ENCODE measurements at places on chromosomes 2 and 18. TPM values are rescaled to one million over a fixed set of nuclear protein-coding genes. Genes with fewer than 3 reads are reported as not detected.

The MROH2A gene
- not detected for total RNA-seq

The RAB17 gene
- total RNA-seq = 0.55 TPM

The MC4R gene
- total RNA-seq = not detected

The TUBA4B gene
- total RNA-seq = not detected

The TEKT4 gene
- total RNA-seq = not detected

The ANKRD44 gene
- total RNA-seq = 8.1 TPM

The EMILIN1 gene
- 16.6 TPM for total RNA-seq

The KANSL3 gene
- 36.9 TPM for total RNA-seq

The CHRNG gene
- not detected for total RNA-seq

The SPAST gene
- total RNA-seq = 24.9 TPM

The IL1R2 gene
- total RNA-seq = not detected

The FRZB gene
- total RNA-seq = 0.09 TPM

The CRYBA2 gene
- not detected for total RNA-seq

The HK2 gene
- total RNA-seq = 11.0 TPM

The RAB6D gene
- not detected for total RNA-seq

The ZNF521 gene
- total RNA-seq = 166 TPM

The DCAF17 gene
- 14.9 TPM for total RNA-seq

The CACNB4 gene
- 0.30 TPM for total RNA-seq

The VSNL1 gene
- total RNA-seq = not detected

The ADD2 gene
- total RNA-seq = not detected

The SKOR2 gene
- not detected for total RNA-seq

The IL37 gene
- not detected for total RNA-seq

The NOSTRIN gene
- total RNA-seq = not detected

The ELOA2 gene
- total RNA-seq = not detected

The TLX2 gene
- not detected for total RNA-seq

The TCF4 gene
- 374 TPM for total RNA-seq

The STEAP3 gene
- total RNA-seq = 17.4 TPM

The BMP10 gene
- not detected for total RNA-seq

The POTEC gene
- not detected for total RNA-seq

The AMER3 gene
- total RNA-seq = not detected

The LANCL1 gene
- total RNA-seq = 24.2 TPM

The CHRND gene
- total RNA-seq = not detected

The ST8SIA3 gene
- total RNA-seq = not detected

The CAPN13 gene
- not detected for total RNA-seq

The HOXD11 gene
- total RNA-seq = not detected

The ADAM17 gene
- 52.9 TPM for total RNA-seq

The PLA2R1 gene
- 14.4 TPM for total RNA-seq

The CFAP65 gene
- not detected for total RNA-seq

The WDR35 gene
- 8.0 TPM for total RNA-seq

The EIF4E2 gene
- 96.9 TPM for total RNA-seq

The SCN1A gene
- total RNA-seq = not detected

The ZC3H6 gene
- total RNA-seq = 3.0 TPM

The DPP4 gene
- total RNA-seq = 3.0 TPM

The SLC9A4 gene
- 0.07 TPM for total RNA-seq

The GKN1 gene
- total RNA-seq = not detected

The RNF149 gene
- 57.6 TPM for total RNA-seq

The DYNAP gene
- total RNA-seq = not detected

The MALT1 gene
- total RNA-seq = 8.8 TPM

The PARD3B gene
- 30.9 TPM for total RNA-seq

The PLGLB2 gene
- 2.1 TPM for total RNA-seq
